NCI-H446 (cell line): ENCODE measurements at places on chromosomes 6 and 20.

DNA sequence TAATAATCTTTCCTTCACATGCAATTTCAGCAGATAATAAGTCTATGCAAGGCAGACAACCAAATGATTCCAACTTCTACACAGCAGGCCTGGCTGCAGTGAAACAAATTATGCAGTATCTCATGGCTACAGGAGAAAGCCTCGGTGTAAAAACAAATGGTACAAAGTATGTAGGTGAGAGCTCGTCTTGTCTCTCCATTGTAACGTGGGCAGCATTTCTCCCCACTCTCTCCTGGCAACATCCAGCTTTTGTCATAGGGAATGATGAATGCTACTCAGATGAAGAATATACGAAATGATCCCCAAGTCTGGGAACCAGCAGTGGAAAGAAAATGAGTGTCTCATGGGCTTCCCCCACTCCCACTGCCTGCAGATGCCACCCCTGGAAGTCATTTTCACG, 32.4 kb downstream of the FYN start:
- DNase-seq: no peak

DNA sequence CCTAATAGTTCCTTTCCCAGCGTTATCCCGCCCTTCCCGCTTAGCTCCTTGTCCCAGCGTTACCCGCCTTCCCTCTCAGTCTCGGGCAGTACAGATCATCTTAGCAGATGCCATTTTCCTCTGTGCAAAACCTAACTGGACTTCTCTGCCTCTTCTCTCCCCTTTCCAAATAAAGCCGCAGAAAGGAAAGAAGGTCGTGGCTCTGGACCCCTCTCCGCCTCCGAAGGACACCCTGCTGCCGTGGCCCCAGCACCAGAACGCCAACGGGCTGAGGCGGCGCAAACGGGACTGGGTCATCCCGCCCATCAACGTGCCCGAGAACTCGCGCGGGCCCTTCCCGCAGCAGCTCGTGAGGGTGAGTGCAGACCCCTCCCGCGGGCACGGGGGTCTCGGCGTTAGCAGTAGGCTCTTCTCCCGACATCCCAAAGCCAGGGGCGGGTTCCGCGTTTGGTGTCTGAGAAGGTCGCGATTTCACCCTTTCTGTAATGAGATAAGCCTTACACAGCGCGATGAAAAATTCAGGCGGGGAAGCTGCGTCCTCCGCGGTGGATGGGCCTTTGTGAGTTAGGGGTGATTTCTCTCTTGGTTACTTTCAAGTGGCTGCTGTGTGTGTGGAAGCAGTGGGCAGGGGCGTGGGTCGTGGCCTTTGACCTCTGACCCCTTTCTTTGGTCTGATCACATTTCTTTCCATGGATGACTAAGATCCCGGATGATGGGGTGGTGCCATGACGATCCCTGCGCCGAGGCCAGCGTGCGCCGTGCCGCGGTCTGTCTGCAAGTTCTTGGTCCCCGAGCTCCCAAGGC, 292.7 kb downstream of the TAF4 start:
- DNase-seq: no peak

- no peak for DNase-seq
These were observed 17.8 kb upstream of the TMEM14A start for GRCh38 chr6:52653151-52653550.

DNA sequence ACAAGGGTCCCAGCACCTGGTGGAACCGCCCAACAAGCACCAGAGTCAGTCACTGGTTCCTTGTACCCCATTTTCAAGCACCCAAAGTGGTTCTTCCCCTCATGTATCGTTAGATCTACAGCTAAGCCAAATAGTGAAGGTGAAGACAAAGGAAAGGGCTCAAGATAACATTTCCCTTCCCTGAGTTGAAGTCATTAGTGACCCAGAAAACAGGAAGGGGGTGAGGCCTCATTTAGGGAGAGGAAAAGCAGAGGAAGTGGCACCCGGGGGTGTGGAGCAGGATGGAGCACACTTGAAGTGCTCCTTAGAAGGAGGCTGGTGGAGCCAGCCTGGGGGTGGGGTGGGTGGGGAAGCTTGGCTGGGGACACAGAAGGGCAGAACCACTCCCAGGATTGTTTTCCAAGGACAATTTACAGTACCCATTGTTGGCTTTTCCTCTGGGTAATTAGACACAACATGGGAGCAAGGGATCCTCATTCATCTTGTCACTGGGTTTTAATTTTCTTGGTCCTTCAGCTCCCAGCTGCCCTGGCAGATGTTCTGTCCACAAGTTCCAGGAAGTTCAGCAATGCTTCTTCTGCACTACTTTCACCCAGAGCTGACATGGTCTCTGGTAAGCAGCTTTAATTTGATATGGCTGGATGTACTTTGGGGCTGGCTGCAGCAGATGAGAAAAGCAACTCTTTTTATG, 73.3 kb upstream of the CD93 start:
- no peak for DNase-seq

GRCh38 chr20:17871886-17872285, 96.7 kb downstream of the SNX5 start:
- DNase-seq: no peak

DNA sequence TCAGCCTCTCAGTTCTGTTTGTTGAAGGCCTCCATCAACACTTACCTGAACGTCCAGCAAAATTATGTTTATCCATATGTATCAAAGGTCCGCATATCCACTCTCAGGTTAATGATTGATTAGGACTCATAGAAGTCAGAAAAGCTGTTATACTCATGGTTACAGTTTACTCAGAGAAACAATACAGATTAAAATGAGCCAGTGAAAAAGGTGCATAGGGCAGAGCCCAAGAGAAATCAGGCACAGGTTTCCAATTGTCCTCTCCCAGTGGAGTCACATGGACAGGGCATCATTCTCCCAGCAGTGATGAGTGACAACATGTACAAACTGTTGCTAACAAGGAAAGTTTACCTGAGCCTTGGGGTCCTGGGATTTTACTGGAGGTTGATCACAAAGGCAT, 36.2 kb downstream of the THEMIS start:
- DNase-seq: no peak

GRCh38 chr20:14495066-14495465, 157.7 kb upstream of the FLRT3 start:
- no peak for DNase-seq

- no peak for DNase-seq
These were observed 77.1 kb downstream of the SGK1 start for GRCh38 chr6:134240665-134241431.

- no peak for DNase-seq
These were observed 10.6 kb downstream of the MYB start for GRCh38 chr6:135191508-135192255.

GRCh38 chr20:43983359-43983758, 68.7 kb downstream of the TOX2 start:
- no peak for DNase-seq

DNA sequence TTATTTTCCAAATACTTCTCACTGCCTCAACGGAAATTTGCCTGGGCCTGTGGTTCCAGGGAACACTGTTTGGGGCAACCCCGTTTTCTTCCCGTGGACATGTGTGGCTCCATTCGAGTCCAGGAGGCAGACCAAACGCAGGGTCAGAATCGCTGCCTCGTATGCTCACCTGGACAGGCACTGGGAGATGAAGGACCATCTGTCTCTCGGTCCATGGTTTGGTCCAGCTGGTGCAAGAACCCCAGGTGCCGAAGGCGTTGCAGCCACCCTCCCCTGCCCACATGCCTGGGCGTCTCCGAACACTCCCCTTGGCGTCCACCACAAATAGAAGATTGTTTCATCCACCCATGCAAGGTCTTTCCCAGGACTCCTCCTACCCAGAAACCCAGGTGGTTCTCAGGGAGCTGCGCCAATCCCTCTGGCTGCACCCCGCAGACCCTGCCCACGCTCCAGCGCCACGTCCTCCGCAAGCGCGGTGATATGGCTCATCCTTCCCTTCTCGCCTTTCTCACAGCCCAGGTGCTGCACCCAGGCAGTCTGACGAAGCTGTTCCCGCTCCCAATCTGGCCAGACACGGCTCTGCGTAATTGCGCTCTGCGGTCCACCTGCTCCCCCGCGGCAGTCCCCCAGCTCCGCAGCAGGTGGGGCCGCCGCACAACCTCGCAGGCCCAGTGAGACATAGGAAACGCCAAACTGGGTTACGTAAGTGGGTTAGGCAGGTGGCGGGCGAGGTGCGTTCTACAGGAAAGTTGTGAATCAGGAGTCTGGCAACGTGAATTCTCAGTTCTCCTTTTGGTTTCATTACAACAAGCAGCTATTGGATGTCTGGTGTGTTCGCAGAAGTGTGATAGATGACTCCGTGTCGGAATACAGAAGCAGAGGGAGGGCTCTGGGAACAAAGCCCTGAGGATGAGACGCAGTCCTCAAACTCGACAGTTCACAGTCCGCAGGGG, 146.2 kb upstream of the ECI2 start:
- no peak for DNase-seq

- no peak for DNase-seq
These were observed 988.2 kb upstream of the MAP3K7 start for GRCh38 chr6:91575032-91575431.

GRCh38 chr6:72677740-72678139, 55.9 kb downstream of the KCNQ5 start:
- no peak for DNase-seq

DNA sequence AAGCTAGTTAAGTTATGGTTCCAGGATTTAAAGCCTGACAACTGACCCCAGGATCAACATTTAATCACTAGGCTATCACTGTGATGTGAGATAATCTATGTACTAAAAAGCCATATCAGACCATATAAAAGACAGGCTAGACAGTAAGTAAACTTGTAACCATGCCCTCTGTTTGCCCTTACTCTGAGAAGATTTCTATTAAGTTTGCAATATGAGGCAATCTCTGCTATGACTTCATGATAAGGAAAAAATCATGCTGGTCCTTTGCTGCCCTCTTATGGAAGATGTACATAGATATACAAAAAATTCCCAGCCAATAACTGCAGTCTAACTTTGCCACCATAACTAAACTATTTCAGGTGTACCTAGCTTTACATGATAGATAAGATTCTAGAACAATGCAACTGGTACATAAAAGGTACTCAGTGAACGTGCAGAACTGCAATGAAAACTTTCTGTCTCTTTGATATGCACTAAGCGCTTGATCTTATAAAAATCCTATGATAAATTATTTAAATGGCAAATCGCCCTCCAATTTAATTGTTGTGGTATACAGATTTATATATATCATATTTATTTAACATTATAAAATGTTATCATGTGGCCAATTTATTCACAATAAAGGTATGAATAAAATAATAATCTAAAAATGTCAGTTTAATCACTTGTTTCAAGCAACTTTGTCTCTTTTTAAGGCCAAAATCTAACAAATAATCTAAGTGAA, 70.5 kb downstream of the FAM217A start:
- peak; percentile 39 for DNase-seq

DNA sequence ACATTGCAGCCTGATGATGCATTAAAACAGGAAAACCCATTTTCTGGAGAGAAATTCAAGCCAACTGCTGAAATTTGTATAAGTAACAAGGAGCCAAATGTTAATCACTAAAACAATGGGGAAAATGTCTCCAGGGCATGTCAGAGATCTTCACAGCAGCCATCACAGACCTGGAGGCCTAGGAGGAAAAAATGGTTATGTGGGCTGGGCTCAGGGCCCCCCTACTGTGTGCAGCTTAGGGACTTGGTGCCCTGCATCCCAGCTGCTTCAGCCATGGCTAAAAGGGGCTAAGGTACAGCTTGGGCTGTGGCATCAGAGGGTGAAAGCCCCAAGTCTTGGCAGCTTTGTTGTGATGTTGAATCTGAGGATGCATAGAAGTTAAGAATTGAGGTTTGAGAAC, 479.8 kb downstream of the BCKDHB start:
- DNase-seq: no peak

DNA sequence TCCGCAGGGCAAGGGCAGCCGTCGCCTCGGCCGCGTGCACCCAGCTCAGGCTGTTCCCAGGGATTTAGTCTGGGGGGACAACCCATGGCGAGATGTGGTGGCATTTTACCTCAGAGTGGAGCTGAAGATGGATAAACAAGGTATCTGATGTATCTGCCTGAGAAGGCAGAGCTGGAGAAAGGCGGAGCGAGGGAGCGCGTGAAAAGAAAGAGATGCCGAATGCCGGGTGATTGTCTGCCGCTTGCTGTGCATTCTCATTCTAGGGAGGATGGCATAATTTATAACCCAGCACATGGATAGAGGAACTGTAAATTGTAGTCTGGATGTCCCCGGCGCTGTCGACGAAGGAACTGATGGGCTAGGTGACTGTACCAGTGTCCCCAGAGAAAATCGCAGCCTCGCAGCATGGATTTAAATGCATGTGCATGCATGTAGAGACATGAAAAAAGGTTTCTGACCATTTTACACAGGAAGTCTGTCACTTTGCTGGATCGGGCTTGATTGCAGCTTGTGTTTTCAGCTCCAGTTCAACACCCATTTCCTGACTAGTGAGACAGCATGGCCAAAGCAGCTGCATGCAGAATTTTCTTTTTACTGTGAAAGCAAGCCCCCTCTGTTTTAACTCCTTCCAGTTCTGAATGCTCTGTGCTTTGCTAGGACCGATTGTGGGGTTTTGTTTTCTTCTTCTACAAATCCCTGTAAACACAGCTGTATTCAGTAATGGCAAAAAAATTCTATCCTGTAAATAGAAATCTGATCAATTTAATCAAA, 149.7 kb downstream of the PRL start:
- no peak for DNase-seq

GRCh38 chr6:113909224-113909856, 52.2 kb downstream of the MARCKS start:
- peak; percentile 78 for DNase-seq

DNA sequence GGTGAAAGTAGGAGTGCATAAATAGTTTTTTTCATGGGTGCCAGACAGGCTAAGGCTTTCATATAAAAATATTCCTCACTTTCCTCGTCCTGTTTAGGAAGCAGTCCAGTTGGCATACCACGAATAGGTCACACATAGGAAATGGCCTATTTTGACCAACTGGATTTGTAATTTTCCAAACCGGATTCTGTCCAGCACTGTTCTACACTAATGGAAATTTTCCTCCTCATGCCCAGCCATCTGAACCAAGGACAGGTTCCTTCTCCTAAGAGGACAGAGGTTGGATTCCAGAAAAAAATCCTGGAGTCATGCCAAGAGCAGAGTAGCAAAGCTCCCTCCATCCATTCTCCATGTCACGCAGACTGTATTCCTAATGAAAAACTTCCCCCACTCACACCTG, 43.1 kb downstream of the PANK2 start:
- no peak for DNase-seq

DNA sequence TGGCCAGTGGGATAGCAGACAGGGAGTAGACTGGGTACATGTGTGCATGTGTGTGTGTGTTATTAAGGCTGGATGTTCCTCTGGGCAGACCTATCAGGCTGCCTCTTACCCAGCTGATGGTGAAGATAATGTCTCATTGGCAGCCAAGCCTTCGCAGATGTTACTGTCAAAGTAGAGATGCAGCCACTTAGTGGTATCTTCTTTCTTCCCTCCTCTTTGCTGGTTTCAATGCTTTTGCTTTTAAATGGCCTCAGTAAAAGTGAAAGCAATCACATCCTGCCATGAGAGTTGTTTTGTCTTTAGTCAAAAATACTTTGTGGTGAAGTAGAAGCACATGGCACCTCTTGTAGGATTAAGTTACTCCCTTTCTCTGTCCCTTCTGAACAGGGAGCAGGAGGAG, 57.5 kb downstream of the SNRNP48 start:
- DNase-seq: no peak
